Right cardiac atrium (tissue), 5 donors: ENCODE measurements at places on chromosomes 11 and 22.

- DNase-seq = no peak
Measured at GRCh38 chr11:84061726-84062125, 775.6 kb upstream of the CCDC90B start.

- no peak for DNase-seq
Measured at GRCh38 chr11:68467201-68467834, 6.8 kb downstream of the PPP6R3 start.

DNA sequence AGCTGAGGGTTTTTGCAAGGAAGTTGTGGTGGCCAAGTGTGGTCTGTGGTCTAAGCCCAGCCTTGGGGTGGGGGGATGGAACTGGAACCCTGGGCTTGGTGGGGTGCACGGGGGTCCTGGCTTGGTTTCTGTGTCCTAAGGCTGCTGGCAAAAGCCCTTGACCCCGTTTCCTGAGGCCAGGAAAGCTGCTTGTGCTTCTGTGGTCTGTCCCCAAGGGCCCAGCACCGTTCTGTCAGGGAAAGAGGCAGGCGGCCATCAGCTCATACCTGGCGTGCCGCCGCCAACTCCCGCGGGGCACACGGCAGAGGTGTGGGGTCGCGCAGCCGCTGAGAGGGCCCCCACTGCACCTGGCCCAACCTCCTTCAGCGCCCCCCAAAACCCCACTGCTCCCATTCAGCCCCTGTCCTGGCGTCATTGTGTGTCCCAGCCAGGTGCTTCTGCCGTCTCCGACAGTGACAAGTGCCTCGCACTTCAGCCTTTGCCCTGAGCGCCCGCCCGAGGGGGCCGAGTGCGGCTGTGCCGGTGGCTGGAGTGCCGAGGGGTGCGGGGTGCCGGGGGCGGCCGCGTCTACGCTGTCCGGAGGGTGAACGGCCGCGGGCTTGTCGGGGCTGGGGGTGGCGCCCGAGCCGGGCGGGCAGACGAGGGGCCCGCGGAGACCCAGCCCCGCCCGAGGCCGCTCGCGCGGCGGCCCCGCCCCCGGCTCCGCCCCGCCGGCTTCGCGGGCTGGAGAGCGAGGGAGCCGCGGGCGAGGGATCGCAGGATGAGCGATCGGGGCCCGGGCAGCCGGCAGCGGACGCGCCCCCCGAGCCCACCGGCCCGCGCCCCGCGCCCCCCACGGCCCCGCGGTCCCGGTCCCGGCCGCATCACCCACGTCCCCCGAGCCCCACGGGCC is at the start of gene CNIH2:
TSS of gene CNIH2 (plus strand) at position 705 of the 892 bp plus-strand sequence. CDS start 282 bp downstream, outside the sequence.
- DNase-seq = peak; percentile 79

DNA sequence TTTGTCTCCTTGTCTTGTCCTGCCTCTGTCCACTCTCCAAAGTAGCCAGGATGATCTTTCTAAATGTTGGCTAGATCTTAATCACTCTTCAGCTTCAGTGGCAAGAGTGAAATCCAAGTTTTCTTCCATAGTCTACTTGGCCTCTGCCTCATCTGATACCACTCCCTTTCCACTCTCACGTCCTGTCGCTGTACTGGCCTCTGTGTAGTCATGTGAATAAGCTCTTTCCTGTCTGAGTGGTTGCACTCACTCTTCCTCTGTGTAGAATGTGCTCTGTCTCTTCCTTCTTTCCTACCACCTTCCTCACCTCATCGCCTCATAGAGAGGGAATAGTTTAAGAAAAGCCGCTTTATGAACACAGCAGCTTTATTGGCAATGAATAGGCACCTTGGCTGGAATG is 86.5 kb downstream of the WNT11 start:
- DNase-seq = no peak

DNA sequence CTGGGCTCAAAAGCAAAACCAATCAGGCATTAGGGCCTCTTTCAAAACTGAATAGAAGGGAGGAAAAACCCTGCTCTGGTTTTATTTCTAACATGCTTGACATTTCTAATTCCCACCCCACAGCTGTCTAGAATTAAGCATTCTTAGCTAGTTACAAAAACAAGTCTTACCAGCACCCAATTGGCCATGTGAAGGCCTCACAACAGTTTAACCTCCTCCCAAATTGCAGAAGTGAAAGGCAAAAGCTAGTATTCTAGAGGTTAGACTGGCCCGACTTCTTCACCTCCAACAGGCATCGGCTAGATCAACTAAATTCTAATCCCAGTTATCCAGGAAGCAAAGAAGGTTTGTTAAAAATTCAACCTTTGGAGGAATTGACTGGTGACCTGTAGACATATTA is 6.5 kb downstream of the SF1 start:
- DNase-seq = no peak

GRCh38 chr22:32828150-32828549 is 26.6 kb downstream of the TIMP3 start:
- no peak for DNase-seq

DNA sequence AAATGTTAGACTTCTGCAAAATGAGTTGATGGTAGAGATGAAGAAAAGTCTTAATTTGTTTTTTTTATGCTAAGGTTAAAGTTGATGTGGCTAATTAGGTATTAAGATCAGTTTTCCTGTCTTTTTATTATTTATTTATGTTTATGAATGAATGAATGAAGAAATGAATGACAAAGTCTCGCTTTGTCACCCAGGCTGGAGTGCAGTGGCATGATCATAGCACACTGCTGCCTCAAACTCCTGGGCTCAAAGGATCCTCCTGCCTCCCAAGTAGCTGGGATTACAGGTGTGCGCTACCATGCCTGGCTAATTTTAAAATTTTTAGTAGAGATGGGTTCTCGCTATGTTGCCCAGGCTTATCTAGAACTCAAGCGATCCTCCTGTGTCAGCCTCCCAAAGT is 29.2 kb downstream of the MTMR3 start:
- no peak for DNase-seq
